ENCODE measurements at places on chromosomes 1 and 21. TPM values are rescaled to one million over a fixed set of nuclear protein-coding genes. Genes with fewer than 3 reads are reported as not detected.

Gene GPR157
- total RNA-seq: 2.7 TPM

Gene ANGPTL3
- total RNA-seq: not detected

Gene IL10RB
- total RNA-seq: 22.8 TPM

Gene SDHC
- 191 TPM for total RNA-seq

Gene ITLN1
- total RNA-seq: not detected

Gene NPL
- 5.6 TPM for total RNA-seq

Gene FMO3
- total RNA-seq: not detected

Gene PAPPA2
- 0.28 TPM for total RNA-seq

Gene C1orf232
- total RNA-seq: not detected

Gene SMCP
- total RNA-seq: not detected

Gene KCNN3
- total RNA-seq: 0.25 TPM

Gene CD2
- 287 TPM for total RNA-seq

Gene OSCP1
- 2.8 TPM for total RNA-seq

Gene CD53
- total RNA-seq: 238 TPM

Gene SDHB
- total RNA-seq: 132 TPM

Gene S100A2
- total RNA-seq: 3.3 TPM

Gene TIE1
- total RNA-seq: not detected

Gene SLAMF9
- total RNA-seq: not detected

Gene FCRL2
- total RNA-seq: not detected

Gene OR2G6
- not detected for total RNA-seq

Gene PLPPR5
- total RNA-seq: not detected

Gene LAMC1
- 0.46 TPM for total RNA-seq

Gene TMCC2
- total RNA-seq: 11.0 TPM

Gene CASQ1
- not detected for total RNA-seq

Gene MCOLN2
- 32.9 TPM for total RNA-seq

Gene CFHR4
- not detected for total RNA-seq

Gene SLC25A24
- total RNA-seq: 15.4 TPM

Gene ZSCAN20
- 3.4 TPM for total RNA-seq

Gene IL19
- not detected for total RNA-seq

Gene S100A7
- total RNA-seq: not detected

Gene CFHR3
- total RNA-seq: not detected

Gene RNF186
- total RNA-seq: not detected

Gene HSPA6
- 0.11 TPM for total RNA-seq

Gene DYNLT4
- not detected for total RNA-seq

Gene NECTIN4
- not detected for total RNA-seq

Gene DCST1
- not detected for total RNA-seq

Gene INKA2
- 0.49 TPM for total RNA-seq

Gene GFI1
- 47.7 TPM for total RNA-seq

Gene SPEN
- 52.7 TPM for total RNA-seq

Gene XCL2
- 1.5 TPM for total RNA-seq

Gene RRP1B
- 64.0 TPM for total RNA-seq

Gene RNU1-3
- total RNA-seq: 1,573 TPM

Gene C8B
- not detected for total RNA-seq

Gene CPLANE2
- total RNA-seq: 2.4 TPM

Gene PRRX1
- total RNA-seq: not detected

Gene PSMD4
- total RNA-seq: 243 TPM

Gene RNU11
- total RNA-seq: not detected

Gene SLC9A1
- total RNA-seq: 20.4 TPM

Gene MRPL9
- total RNA-seq: 184 TPM

Gene LRRC38
- not detected for total RNA-seq
